ENCODE measurements at places on chromosomes 1 and 21. TPM values are rescaled to one million over a fixed set of nuclear protein-coding genes. Genes with fewer than 3 reads are reported as not detected.

SYNJ1 gene
- 1.6 TPM for total RNA-seq

- DNase-seq = peak; percentile 84
Observed at GRCh38 chr1:61337981-61338848, 255.9 kb downstream of the NFIA start.

DNA sequence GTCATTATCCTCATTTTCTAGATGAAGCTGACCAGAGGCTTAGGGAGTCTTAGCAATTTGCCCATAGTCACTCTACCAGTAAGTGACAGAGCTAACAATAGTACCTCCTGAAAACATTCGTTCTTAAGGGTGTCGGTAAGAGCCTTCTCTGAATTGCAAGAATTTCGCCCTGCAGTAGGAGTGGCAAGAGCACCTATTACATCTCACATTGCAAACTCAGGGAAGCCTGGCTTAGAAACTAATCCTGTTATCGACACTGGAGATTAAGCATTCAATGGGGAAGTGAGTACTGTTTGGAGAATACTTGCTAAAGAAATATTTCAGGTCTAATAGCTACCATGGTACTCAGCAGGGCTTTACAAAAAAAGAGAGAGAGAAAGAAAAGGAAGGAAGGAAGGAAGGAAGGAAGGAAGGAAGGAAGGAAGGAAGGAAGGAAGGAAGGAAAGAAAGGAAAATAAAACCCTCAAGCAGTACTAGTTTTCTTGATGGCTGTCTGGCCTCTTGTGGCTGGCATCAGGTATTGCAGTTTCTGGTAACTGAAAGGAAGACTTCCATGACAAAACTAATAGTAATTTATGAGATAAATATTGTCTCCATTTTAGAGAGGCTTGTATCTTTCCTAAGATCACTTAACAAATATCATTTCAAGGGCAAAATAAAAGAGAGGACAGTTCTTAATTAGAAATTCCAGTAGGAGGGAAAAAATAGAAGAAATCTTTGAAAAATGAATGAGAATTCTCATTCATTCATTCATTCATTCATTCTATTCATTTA, 10.4 kb downstream of the C1orf226 start:
- DNase-seq = no peak

- no peak for DNase-seq
Observed at GRCh38 chr1:96968541-96968940, 247.0 kb downstream of the PTBP2 start.

DNA sequence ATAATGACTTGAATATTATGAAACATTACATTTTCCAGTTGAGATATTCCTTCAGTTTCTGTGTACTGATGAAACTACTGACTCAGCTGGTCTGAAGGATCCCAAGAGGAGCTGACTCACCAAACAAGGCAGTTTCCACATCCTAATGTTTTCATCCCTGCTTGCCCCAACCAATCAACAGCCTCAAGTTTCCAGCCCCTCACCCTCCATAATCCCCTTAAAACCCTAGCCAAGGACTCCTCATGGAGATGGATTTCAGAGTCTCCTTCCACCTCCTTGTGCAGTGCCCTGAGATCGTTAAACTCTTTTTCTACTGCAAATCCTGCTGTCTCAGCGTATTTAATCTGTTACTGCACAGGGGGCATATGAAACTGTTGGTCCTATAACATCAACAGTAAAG, 83.1 kb upstream of the HAO2 start:
- DNase-seq = no peak

Measured in Caki2 (cell line).